ENCODE measurements at places on chromosomes 5 and 9. TPM values are rescaled to one million over a fixed set of nuclear protein-coding genes. Genes with fewer than 3 reads are reported as not detected.

KLF4 gene
- 0.35 TPM for total RNA-seq

ZFYVE16 gene
- total RNA-seq: 13.4 TPM

SLC4A9 gene
- 0.78 TPM for total RNA-seq

TMEM245 gene
- 33.3 TPM for total RNA-seq

WNK2 gene
- not detected for total RNA-seq

C9 gene
- total RNA-seq: not detected

ATP6V0E1 gene
- 166 TPM for total RNA-seq

CNTFR gene
- total RNA-seq: not detected

BTNL8 gene
- total RNA-seq: not detected

KIF4B gene
- total RNA-seq: not detected

TGFBI gene
- not detected for total RNA-seq

TPM2 gene
- total RNA-seq: 8.9 TPM

MOB3B gene
- total RNA-seq: 0.05 TPM

PCDHGA6 gene
- 0.10 TPM for total RNA-seq

ACTBL2 gene
- total RNA-seq: not detected

GDNF gene
- total RNA-seq: not detected

MARVELD2 gene
- 0.18 TPM for total RNA-seq

SPINK4 gene
- total RNA-seq: not detected

NEUROG1 gene
- not detected for total RNA-seq

TAF11L10 gene
- total RNA-seq: not detected

IFNK gene
- total RNA-seq: not detected

ARL10 gene
- 6.5 TPM for total RNA-seq

CFAP77 gene
- total RNA-seq: not detected

SNCAIP gene
- total RNA-seq: not detected

GHR gene
- not detected for total RNA-seq

GNAQ gene
- 28.8 TPM for total RNA-seq

DNAJC18 gene
- 17.0 TPM for total RNA-seq

IL33 gene
- not detected for total RNA-seq

SMC5 gene
- total RNA-seq: 38.8 TPM

FOXD4L6 gene
- not detected for total RNA-seq

PRSS3 gene
- total RNA-seq: not detected

FOXE1 gene
- not detected for total RNA-seq

ECM2 gene
- total RNA-seq: not detected

All from activated CD4-positive, alpha-beta memory T cell treated with anti-CD3 and anti-CD28 coated beads, Interleukin-2, amount 10 ng/mL, durations not matched to agents 7 days and 5 days (primary cell).